Activated naive CD8-positive, alpha-beta T cell treated with anti-CD3 and anti-CD28 coated beads for 36 hours (primary cell): ENCODE measurements at places on chromosomes 1 and 21. TPM values are rescaled to one million over a fixed set of nuclear protein-coding genes. Genes with fewer than 3 reads are reported as not detected.

GRCh38 chr1:27394925-27395324, 2.5 kb downstream of the GPR3 start:
- DNase-seq = no peak

DNA sequence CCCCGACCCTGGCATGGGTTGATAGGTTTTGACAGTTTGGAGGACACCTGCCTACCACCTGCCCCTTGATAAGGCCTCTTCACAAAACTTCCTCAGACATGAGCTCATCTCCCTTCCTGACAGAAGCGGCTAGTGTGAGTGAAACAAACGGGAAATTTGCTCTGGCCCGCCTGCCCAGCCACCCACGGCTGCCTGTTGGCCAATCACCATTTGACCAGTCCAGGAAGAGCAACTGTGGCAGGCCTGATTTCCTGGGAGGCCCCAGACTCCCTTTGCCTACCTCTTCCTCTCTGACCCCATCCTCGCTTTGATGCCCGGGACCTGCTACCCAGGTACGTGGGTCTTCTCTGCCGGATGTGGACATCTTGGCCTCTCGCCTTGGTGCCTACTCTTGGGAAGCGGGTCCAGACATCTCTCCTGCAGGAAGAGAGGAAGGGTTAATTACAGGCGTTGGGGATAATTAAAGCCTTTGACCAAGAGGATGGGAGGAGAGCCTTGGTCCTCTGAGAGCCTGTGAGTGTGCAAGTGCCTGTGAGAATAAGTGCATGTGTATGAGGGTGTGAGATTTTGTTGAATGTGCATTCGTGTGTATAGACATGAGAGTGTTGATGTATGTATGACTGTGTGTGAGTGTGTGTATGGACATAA, 1.1 kb upstream of the EPHA2 start:
- no peak for DNase-seq

GRCh38 chr1:113552244-113552643, 161.9 kb downstream of the MAGI3 start:
- no peak for DNase-seq

GRCh38 chr1:198318085-198318484, 161.3 kb downstream of the NEK7 start:
- DNase-seq = no peak

MIXL1 gene
- 0.10 TPM for total RNA-seq

SAMD13 gene
- total RNA-seq = 1.1 TPM

KCNN3 gene
- total RNA-seq = 0.04 TPM

SH2D2A gene
- 186 TPM for total RNA-seq
